ENCODE measurements at places on chromosomes 7 and 10.

GRCh38 chr7:7706101-7706511 lies 12.3 kb downstream of the RPA3 start:
- DNase-seq: no peak

- DNase-seq: no peak
Measured at GRCh38 chr7:101302641-101303101, 18.9 kb downstream of the IFT22 start.

DNA sequence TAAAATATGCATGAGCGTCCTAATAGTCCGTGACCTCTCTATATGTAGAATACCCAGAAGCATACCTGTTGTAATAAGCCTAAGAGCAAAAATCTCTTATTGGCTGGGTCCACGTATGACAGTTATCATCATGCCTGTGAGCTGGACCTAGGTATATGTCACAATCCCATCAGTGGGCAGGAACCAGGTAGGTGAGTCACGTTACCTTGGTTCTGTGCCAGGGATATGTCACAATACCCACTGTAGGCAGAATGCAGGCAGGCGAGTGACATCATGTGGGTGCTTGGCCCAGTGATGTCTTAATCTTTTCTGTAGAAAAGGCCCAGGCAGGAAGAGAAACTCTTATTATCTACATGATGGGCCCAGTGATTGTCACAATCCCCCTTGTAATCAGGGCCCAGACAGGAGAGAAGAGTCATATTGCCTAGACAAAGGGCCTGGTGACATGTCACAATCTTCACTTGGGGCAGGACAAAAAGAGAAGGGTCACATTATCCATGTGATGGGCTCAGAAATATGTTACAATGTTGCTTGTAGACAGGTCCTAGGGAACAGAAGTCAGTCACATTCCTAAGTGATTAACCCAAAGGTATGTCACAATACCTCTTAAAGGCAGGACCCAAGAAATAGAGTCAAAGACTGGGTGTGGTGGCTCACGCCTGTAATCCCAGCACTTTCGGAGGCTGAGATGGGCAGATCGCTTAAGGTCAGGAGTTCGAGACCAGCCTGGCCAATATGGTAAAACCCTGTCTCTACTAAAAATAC lies 12.9 kb upstream of the ZNF736 start:
- no peak for DNase-seq

DNA sequence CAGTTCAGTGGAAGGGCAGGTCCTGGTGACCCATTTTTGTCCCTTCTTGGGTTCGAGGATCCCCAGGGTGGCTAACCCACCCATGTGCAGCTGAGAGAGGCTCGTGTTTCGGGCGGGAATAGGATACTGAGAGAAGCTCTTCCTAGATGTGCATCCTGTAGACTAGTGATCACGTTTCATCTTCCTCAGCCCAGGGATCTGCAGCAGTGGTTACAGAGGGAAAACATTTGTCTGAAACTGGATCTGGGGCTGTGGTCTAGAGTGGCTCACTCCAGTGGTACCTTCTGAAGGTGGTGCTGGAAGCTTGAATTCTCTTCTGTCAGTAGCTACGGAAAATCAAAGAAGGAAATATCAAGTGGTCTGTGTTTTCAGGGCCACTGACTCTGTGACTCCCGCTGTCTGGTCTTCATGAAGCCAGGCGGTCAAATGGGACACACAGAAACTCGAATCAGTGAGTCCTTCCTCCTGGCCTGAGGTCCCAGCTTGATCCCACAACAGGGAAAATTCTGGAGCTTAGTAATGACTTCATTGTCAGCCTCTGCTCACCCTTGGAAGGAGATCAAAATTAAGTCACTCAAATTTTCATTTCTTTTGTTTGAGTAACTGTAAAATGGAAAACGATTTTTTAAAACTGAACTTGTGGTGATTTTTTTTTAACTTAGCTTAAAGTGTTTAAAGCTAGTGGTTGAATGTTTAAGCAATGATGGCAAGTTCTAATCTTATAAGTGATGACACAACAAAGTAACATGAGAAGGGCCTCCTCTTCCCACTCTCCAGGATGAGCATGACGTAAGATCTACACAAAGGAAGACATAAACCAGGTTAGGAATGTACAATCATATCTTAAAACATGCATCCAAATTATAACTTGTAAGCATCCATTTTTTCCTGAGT lies 469.3 kb upstream of the KLF6 start:
- DNase-seq: no peak

DNA sequence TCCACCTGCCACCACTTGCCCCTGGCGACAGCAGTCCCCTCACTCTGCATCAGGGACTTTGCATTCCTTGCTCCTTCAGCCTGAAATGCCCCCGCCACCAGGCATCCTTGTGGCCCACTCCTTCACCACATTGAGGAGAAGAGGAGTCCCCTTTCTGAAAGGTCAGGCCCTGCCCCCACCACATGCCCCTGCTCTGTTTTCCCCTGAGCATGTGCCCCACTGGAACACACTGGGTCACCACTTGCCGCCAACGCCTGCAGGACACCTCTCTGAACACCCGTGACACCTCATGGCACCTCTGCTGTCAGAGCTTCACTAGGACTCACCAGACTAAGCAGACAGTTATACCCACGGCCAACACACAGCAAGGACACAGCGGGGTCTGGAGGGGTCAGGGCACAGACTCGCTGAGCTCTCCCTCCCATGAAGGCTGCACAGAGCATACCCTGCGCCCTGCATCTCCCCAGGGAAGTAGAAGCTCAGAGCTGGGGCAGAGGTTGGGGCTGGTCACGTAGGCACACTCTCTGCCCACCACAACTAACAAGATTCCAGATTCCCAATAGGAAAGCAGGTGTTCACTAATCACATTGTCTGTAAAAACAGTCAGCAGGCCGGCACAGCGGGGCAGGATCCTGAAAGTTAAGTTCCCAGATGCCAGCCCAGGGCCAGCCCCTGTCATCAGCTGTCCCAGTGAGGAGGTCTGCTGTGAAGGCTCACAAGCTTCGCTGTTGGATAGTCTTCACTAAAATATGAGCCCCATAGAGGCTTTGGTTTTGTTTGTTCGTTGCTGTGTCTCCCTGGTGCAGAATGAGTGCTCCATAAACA lies 5.8 kb upstream of the AOC1 start:
- no peak for DNase-seq

DNA sequence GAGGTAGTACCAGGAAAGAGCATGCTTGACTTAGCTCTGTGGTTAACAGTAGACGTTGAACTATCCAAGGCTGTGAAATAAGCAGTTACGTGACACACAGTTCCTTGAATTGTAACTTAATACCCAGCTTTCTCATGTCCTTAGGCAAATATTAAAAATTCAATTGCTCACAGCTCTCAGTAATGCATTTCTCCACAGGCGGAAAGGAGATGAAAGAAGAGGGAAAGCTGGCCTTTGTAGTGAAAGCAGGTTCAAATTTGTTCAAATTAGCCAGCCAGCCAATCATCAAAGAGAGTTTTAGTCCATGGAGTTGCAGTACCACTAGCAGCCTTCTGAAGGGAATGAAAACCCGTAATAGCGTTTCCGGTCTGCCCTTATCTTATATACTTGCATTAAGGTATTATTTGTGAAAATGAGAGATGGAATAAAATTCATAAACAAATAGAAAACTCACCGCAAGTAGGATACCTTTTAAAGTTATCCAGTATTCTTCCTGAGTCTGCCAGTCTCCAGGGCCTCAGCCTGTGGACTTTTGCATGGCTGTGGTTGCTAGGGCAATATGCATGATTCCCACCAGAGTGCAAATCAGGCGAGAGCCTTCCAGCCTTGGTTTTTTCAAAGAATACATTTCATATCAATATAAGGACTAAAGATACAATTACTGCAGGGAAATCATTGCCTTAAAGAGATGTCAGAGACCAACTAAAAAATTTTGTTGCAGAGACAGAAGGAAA lies 795.5 kb downstream of the TNS3 start:
- no peak for DNase-seq

- DNase-seq: no peak
Measured at GRCh38 chr10:48476279-48476982, 128.4 kb downstream of the ARHGAP22 start.

DNA sequence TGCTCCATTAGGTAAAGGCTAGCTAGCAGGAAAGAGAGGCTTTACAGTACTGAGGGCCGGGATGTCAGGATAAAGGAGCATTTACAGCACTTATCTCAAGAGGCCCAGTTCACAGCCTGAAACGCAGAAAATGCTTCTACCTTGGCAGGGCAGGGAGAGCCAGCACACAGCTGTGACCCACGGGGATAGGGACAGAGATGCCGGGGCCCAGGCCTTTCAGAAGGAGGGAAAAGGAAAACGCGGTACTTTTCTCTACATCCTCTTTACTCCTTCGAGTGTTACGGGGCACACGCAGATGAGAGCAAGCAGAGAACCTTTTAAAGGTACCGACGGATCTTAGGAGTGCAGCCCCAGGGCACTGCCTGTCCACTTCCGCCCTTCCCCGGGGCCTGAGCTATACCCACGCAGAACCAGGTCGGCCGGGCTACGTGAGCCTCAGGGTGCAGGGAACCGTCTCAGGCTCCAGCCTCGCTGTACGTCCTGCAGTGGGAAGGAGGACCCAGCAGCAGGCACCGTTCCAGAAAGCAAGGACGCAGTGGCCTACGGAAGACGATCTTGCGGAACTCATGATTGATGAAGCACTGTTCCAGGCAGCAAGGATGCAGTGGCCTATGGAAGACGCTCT lies 232.3 kb downstream of the ELFN1 start:
- DNase-seq: no peak

GRCh38 chr7:20417260-20417659 lies 86.6 kb downstream of the ITGB8 start:
- DNase-seq: no peak

DNA sequence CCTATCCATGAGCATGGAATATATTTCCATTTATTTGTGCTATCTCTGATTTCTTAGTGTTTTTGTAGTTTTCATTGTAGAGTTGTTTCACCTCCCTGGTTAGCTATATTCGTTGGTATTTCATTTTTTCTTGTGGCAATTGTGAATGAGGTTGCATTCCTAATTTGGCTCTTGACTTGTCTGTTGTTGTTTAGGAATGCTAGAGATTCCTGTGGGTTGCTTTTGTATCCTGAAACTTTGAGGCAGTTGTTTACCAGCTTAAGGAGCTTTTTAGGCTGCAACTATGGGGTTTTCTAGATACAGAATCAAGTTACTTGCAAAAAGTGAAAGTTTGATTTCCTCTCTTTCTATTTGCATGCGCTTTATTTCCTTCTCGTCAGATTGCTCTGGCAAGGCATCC lies 304.7 kb upstream of the GRM3 start:
- DNase-seq: no peak

- no peak for DNase-seq
Measured at GRCh38 chr10:73577788-73578187, 13.4 kb downstream of the USP54 start.

GRCh38 chr10:83542774-83543411 lies 596.4 kb upstream of the GHITM start:
- DNase-seq: no peak

DNA sequence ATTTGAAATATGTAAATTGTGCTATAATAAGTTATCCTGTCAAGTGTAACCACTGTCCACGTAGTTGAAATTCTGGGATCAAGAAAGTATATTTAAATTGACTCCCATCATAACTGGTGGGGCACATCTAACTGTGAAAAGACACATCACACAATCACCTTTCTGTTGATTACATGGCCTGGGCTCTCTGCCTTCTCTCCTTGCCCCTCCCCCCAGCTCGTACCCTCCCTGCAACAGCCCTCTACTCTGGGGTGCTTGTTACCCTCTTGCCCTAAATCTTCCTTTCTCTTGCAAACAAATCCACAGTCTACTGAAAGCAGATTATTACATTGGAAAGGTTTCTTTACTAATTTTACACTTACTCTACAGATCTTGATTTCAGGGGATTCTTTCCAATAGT lies 56.3 kb downstream of the CCDC186 start:
- no peak for DNase-seq

DNA sequence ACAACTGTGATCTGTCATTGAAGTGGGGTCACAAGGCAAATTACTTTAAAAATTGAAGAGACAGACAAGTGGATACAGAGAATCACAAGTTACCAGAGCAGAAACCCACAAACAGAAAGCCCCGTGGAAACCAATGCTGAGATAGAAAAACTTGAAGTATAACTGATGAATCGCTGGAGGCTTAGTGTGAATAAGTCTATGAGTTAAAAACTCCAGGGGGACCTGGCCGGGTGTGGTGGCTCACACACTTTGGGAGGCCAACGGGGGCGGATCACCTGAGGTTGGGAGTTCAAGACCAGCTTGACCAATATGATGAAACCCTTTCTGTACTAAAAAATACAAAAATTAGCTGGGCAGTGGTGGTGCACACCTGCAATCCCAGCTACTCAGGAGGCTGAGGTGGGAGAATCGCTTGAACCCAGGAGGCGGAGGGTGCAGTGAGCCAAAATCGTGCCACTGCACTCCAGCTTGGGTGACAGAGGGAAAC lies 69.7 kb upstream of the ZNRF2 start:
- DNase-seq: no peak

GRCh38 chr10:123462246-123462645 lies 203.9 kb upstream of the GPR26 start:
- no peak for DNase-seq

- peak; percentile 86 for DNase-seq
Measured at GRCh38 chr10:86755740-86756510, 494 bp upstream of the BMPR1A start.

- no peak for DNase-seq
Measured at GRCh38 chr10:71694039-71694501, 25.5 kb downstream of the C10orf105 start.

DNA sequence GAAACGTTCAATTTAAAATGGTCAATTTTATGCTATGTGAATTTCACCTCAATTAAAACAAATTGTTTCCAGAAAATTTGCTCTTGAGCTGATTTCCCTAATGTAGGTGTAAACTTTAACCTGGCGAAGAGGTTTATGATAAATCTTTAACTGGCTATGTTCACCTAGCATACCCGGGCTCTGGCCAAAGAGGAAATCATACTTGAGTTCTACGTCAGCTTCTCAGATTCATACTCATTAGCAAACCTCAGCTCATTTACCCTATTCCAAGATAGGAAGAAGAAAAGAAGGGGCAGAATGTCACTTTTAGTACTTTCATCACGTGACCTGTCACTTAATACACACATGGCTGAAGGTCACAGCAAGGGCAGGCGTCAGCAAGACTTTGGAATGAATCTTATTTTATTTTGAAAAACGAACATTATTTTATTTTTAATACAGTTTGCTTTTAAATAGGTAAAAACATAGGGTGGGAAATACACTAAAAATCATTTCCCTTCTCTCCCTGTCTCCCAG lies 97.0 kb downstream of the ABLIM1 start:
- no peak for DNase-seq

- no peak for DNase-seq
Measured at GRCh38 chr10:33155720-33156638, 178.5 kb downstream of the NRP1 start.

DNA sequence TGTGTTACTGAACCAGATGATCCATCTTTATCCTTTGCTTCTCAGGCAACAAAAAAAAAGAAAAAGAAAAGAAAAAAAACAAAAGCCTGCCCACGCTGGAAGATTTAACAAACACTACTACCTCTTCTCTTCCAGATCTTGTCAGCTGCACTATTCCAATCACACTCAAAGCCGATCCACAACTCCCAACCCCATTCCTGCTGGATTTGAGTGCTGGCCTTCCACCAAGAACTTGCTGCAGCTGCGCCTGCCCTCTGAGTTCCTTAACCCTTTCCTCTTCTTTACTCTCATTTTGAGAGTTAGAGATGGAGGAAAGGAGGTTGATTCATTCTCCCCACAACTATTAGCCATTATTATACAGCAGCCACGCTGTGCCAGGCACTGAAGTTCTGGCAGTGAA lies 16.0 kb upstream of the ITGA8 start:
- no peak for DNase-seq

Data from stimulated activated CD4-positive, alpha-beta T cell treated with anti-CD3 and anti-CD28 coated beads, Interleukin-12 subunit alpha, Interleukin-12 subunit beta, amount 100 ng/mL, for 48 hours (primary cell).